Naive thymus-derived CD8-positive, alpha-beta T cell (primary cell): ENCODE measurements at places on chromosomes 11 and 22. TPM values are rescaled to one million over a fixed set of nuclear protein-coding genes. Genes with fewer than 3 reads are reported as not detected.

- H3K4me1 ChIP-seq, result no peaks in the 10 kb centered on the region
- H3K36me3 ChIP-seq, result no peaks in the 10 kb centered on the region
- no peak overlapping the region for H3K27ac ChIP-seq
- no peak overlapping the region for H3K4me3 ChIP-seq
- DNase-seq, result no peak
Observed at GRCh38 chr22:48919187-48919590, 908.5 kb downstream of the BRD1 start.

DNA sequence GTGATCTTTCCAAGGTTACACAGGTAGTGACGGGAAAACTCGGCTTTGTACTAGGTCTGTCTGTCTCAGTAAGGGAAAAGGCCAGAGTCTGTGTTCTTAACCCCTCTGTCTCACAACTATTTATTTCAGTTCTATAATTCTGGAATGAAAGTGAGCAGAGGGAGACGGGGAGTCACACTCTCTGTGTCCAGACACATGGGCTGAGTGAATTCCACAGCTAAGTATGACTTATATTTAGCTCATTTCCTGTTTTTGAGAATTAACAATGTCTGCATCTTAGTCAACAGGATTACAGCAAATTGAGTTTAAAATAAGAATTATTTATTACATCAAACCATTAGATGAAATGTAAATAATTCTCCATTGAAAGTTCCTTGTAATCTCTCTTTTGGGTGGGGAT lies 62.5 kb upstream of the OR4B1 start:
- H3K4me1 ChIP-seq, result no peaks in the 10 kb centered on the region
- H3K36me3 ChIP-seq, result peaks cover 86% of the 10 kb centered on the region
- no peak for DNase-seq
- H3K4me3 ChIP-seq, result no peak overlapping the region

DNA sequence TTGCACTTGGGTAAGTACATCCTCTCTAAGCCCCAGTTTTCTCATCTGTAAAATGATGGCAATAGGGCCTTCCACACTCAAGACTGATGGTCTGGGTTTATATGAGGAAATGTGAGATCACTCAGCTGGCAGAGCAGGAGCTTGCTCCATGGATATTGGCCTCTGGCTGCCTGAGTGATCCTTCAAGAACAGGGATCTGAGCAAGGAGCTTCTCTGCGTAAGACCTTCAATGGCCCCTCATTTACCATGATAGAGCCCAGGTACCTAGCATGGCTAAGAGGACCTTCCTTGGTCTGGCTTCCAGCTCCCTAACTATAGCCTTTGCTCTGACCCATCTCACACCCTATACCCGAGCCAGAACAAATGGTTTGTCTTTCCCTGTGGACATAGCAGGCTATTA lies 5.5 kb downstream of the ROBO4 start:
- H3K27ac ChIP-seq, result no peak overlapping the region
- peaks cover 7% of the 10 kb centered on the region for H3K4me1 ChIP-seq
- no peaks in the 10 kb centered on the region for H3K36me3 ChIP-seq
- no peak for DNase-seq
- H3K4me3 ChIP-seq, result no peak overlapping the region
- H3K27me3 ChIP-seq, result peaks cover 6% of the 10 kb centered on the region

The APOA4 gene
- polyA plus RNA-seq, result not detected

The ANO1 gene
- not detected for polyA plus RNA-seq

DNA sequence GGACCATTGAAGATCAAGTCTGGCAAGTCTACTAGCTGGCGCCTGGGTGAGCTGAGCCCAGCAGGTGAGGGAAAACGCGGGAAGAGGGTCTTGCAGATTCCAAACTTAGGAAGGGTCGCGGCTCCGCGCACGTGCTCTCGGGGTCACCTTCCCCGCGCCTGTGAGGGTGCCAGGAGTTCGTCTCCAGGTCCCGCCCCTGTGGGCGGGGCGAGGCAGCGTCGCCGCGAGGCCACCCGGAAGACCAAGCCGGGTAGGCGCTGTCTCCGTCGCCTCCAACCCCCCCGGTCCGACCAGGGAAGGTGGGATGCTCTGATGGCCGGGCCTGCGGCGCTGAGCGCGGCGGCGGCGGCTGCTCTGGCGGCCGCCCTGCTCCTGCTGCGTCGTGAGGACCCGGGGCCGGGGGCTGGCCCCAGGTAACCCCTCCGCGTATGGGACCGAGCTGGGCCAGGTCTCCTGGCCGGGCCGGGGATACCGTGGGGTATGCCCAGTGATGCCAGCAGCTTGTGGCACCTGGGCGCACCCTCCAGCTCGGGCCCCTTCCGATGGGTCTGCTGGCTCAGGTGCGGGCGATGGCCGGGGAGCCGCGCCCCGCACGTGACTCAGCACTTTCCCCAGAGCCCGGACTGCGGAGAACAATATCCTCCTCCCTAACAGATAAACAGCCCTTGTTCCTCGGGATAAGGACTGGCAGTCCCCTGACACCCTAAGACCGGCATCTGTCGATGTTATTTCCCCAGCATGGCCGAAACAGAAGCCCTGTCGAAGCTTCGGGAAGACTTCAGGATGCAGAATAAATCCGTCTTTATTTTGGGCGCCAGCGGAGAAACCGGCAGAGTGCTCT lies at the start of gene HTATIP2:
TSS of gene HTATIP2 (plus strand) at position 215 of the 841 bp plus-strand sequence. CDS start at position 739, 524 bp downstream.
- peak within 1 kb of the TSS; percentile 88 for H3K4me3 ChIP-seq
- H3K36me3 ChIP-seq, result no peaks in the 10 kb centered on the region
- peaks cover 29% of the 10 kb centered on the region for H3K4me1 ChIP-seq
- no peaks in the 10 kb centered on the region for H3K27me3 ChIP-seq
- DNase-seq, result peak; percentile 87
- peak within 1 kb of the TSS; percentile 73 for H3K27ac ChIP-seq

The UBXN1 gene
- 219 TPM for polyA plus RNA-seq
